Activated gamma-delta T cell (primary cell): ENCODE measurements at places on chromosomes 11 and 22.

DNA sequence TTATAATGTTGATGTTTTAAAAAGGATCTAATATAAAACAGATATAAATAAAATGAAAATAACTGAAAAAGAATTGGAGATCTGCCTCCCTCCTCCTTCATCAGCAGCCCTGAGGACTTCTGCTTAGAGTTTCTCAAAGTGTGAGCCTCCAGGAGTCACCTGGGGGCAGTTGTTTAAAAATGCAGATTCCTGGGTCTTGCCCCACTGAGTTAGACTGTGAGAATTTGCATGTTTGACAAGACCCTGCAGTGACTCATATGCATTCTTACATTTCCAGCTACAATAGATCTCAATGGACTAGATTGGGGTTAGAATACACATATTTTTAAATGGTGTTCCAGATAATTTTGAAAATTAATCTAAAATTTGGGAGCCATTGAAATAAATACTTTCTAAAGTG, 798 bp upstream of the OOSP3 start:
- DNase-seq, result no peak

GRCh38 chr11:20443596-20443995, 56.1 kb downstream of the PRMT3 start:
- DNase-seq, result no peak

GRCh38 chr11:104668797-104669463, 229.3 kb downstream of the CASP12 start:
- no peak for DNase-seq

- no peak for DNase-seq
Measured at GRCh38 chr22:36352803-36353507, 34.8 kb downstream of the MYH9 start.

GRCh38 chr11:115345361-115345760, 158.9 kb downstream of the CADM1 start:
- no peak for DNase-seq

- no peak for DNase-seq
Measured at GRCh38 chr11:78449866-78450265, 32.2 kb upstream of the GAB2 start.
